NCI-H1105 treated with DMSO at 0.1 percent for 48 hours (cell line): ENCODE measurements at places on chromosomes 12 and 14.
A peak's percentile ranks its signal among the peaks of the same experiment; 100 is the strongest.

DNA sequence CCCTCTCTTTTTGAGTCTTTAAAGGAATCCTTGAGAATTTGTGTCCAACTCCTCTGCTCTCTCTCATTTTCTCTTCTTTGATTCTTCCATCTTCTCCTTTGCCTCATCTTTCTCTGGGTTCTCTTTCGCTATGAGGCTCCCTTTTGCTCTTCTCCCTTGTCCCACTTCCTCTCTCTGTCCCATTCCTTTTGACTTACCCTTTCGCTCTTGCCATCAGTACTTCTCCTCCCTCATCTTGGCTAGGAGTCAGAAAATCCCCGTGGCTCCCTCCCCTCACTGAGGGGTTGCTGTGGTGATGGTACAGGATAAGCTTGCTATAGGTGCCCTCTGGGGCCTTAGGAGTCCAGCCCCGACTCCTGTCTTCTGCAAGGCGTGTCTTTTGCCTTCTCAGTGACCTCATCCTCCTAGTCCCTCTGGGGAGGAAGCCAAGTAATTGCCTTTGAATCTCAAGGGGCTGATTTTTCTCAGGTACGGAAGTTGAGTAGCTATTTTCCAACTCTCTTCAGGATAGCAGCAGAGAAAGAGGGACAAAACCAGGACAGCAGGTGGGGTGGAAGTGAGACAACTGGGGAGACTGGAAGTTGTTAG is 6.4 kb downstream of the PDE1B start:
- DNase-seq: no peak

DNA sequence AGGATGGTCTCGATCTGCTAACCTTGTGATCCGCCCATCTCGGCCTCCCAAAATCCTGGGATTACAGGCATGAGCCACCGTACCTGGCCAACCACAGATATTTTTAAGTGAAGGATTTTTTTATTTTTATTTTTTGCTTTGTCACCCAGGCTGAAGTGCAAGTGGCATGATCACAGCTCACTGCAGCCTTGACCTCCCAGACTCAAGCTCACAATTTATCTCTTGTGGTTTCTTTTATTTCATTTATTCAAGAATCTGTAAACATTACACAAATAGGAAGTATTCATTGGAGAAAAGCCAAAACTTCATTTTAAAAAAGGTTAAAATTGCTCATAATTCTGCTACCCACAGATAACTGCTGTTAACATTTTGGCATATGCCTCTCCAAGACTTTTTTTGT is 13.3 kb downstream of the MOAP1 start:
- DNase-seq: no peak

- no peak for DNase-seq
These were observed 187.5 kb downstream of the PCNX1 start for GRCh38 chr14:71094722-71095121.

DNA sequence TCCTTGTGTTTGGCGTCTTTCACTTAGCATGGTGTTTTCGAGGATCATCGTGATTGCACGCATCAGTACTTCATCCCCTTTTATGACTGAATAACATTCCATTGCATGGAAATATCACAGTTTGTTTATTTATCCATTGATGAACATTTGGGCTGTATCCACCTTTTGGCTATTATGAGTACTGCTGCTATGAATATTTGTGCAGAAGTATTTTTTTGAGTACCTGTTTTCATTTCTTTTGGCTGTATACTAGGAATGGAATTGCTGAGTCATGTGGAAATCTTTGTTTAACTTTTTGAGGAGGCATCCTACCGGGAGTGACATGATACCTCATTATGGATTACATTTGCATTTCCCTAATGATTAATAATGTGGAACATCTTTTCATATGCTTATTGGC is 66.4 kb downstream of the WNK1 start:
- no peak for DNase-seq

- peak; percentile 50 for DNase-seq
These were observed 9.1 kb upstream of the TDG start for GRCh38 chr12:103956509-103957027.

DNA sequence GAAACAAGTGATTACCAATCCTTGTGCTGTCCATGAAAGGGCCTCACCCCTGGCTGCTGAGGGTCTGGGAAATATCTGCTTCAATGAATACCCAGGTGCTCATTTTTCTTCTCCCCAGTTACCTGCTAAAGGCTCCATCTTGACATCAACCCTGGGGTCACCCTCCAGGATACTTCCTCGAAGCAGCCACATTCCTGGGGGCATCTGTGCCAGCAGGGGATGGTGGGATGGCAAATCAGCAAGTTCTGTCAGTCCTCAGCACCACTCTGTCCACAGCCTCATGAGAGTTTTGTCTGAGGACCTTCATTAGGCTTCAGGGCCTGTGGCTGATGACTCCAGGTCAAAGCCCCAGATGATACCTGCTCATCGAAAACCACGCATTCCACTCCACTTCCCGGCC is 124.8 kb downstream of the ZFP36L1 start:
- no peak for DNase-seq

- DNase-seq: no peak
These were observed 53.1 kb downstream of the TMCC3 start for GRCh38 chr12:94597268-94597667.

DNA sequence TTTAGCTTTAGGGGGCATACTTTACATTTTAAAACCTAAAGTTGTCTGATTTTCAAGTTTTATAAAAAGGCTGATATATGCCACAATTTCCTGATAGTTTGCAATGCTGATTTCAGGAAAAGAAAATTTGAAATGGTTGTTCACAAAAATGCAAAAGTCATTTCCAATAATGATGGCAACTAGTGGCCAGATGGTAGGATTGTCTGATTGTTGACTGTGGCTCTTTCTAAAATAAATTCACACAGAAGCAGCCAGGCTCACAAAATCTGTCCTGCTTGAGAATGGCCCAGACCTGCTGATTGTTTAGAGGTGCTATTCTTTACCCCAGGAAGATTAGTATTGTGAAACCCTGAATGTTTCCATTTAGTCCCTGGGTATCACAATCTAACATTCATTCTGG is 220.3 kb downstream of the NELL2 start:
- DNase-seq: no peak

- DNase-seq: peak; percentile 73
These were observed at the start of gene KCNA5 for GRCh38 chr12:5043589-5044419. KCNA5 (plus strand) TSS chr12:5043879; CDS start chr12:5044148, 269 bp downstream.

GRCh38 chr12:10747730-10748129 is 24.6 kb upstream of the YBX3 start:
- DNase-seq: no peak

GRCh38 chr12:92502417-92503028 is 200.3 kb upstream of the PLEKHG7 start:
- no peak for DNase-seq

DNA sequence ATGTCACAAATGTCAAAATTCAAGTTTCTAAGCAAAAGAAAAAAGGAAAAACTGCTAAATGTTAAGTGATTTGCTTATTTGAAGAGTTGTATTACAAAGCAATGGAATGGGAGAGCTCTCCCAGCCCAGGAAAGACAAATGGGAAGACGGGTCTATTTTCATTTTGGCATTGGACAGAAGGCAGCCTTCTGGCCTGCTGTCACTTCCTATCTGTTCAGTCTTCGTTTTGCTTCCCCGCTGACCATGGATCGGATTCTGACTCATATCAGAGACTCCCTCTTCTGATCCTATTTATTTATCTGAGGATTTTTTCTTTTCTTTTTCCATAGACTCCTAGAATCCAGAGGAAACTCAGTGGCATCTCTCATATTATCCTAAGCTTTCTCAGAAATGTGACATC is 634.9 kb downstream of the DIO2 start:
- DNase-seq: no peak

GRCh38 chr14:54659365-54659764 is 92.4 kb downstream of the SAMD4A start:
- no peak for DNase-seq

DNA sequence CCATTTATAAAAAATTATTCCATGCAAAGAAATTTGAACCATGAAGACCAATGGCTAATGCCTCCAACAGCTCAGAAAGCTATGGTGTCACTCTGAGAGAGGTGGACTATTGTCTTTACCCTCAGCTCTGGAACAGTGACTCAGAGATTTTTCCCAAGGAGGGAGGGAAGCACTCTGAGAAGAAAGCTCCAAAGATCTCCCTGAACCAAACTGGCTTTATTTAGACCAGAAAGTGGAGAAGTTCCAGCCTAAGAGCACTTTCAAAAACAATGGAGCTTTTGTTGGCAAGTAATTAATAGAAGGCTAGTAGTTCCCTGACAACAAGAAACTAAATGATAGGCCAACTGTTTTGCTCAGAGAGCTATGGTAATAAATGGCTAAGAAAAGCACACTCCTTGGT is 599.9 kb upstream of the MDGA2 start:
- DNase-seq: no peak

DNA sequence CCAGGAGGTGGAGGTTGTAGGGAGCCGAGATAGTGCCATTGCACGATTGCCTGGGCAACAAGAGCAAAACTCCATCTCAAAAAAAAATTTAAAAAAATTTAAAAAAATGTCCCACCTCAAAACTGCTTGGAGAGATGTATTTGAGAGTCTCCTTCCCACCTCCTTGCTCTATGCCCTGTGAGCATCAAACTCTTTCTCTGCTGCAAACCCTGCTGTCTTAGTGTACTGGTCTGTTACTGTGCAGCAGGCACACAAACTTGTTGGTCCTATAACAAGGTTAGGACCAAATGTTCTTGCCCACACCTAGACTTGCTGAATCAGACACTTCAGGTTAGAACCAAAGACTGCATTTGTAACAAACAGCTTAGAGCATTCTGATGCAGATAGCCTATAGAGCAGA is 153.5 kb upstream of the FUT8 start:
- no peak for DNase-seq

DNA sequence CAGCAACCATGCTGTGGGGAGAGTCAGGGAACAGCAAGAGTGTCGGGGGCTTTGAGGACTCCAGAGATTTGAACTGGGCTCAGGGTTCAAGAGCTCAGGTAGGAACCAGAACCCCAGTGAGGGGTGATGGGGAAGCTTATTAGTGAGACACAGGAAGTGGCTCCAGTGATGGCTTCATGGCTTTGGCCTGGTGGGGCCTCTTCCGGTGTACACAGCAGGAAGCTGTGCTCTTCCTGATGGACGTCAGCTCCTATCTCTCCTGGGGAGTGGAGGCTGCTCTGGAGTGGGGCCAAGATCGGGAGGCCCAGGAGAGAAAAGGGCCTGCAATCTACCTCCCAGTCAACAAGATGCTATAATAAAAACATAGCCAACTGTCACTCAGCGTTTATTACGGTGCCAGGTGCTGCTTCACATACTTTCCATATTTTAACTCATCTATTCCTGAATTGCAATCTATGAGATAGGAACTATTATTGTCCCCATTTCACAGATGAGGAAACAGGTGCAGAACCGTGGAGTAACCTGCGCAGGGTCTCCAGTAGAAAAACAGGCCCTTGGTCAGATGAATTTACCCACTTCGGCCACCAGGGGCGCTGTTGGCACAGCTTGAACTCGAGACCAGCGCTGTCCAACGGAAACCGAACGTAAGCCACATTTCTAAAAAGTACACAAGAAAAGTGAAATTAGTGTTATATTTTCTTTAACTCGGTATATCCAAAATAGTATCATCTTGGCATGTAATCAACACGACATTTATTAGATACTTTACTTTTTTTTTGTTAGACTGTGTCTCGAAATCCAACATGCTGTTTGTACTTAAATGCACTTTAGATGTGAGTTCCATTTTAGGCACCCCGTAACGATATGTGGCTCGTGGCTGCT is 63.6 kb upstream of the DLK1 start:
- DNase-seq: peak; percentile 47

- peak; percentile 62 for DNase-seq
These were observed 1.0 kb upstream of the CLIP1 start for GRCh38 chr12:122423258-122424165.

DNA sequence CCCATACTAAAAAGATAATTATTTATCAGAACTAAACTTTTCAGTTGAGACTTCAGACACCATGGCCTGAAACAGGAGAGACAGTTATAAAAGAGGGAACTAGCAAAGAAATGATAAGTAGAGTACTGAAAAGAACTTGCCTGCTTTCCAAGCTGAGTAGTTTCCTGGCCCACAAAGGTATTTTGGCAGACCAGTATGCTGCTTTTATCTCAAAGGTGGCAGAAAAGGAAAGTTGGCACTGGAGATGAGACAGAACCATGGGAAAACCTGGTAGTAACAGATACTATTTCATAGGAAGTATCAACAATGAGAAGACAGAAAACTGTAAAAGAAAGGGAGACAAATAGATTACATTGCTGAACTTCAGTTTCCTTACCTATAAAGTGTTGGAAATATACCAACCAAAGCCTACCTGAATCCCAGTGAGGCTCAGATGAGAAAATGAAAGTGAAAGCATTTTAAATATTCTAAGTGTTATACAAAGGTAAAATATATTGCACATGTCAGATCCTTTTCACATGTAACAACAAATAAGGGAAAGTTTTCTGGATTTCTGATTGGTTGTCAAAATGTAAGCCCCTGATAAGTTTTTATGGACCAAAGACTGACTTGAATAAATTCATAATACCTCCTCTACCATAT is 155.3 kb upstream of the FSCB start:
- no peak for DNase-seq

GRCh38 chr12:41264281-41264680 is 76.2 kb downstream of the PDZRN4 start:
- DNase-seq: peak; percentile 66

DNA sequence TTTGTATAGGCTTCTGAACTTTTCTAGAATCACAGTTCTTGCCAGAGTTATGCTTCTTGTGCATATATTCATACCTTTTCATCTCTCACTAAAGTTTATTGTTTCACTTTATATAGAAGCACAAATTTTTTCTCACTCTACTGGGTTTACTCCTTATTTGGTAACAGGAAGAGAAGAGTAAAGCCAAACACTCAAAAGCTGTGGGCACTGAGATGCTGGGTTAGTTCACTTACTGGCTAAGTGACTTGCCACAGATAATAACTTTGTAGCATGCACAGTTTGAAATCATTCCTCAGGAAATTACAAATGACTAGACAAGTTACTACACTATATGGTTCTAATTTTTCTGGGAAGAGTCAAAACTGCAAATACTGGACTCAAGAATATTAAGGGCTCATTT is 7.8 kb downstream of the HIGD1C start:
- no peak for DNase-seq

GRCh38 chr12:103877934-103878510 is 37.0 kb upstream of the NT5DC3 start:
- peak; percentile 73 for DNase-seq

DNA sequence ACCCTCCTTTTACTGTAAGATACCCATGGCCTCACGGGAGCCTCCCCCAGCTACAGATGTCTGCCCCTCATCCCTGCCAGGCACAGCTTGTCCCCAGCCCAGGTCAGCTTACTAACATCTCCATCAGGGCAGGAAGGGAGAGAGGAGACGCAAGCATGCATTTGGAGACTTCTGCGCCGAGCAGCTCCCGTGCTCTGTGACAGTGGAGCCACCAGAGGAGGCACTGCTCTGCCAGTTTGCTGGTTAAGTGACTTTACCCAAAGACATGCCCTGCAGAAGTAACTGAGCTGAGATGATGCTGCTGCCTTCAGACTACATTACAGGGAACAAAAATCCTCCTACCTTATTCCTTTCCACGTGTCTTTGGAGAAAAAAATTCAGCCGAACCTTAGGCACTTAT is 133.4 kb downstream of the ESRRB start:
- no peak for DNase-seq

GRCh38 chr12:122860040-122860853 is 25.0 kb downstream of the HIP1R start:
- DNase-seq: peak; percentile 38

GRCh38 chr12:131218026-131218922 is 264.6 kb downstream of the ADGRD1 start:
- DNase-seq: no peak
